ENCODE measurements at places on chromosomes 16 and 17.

DNA sequence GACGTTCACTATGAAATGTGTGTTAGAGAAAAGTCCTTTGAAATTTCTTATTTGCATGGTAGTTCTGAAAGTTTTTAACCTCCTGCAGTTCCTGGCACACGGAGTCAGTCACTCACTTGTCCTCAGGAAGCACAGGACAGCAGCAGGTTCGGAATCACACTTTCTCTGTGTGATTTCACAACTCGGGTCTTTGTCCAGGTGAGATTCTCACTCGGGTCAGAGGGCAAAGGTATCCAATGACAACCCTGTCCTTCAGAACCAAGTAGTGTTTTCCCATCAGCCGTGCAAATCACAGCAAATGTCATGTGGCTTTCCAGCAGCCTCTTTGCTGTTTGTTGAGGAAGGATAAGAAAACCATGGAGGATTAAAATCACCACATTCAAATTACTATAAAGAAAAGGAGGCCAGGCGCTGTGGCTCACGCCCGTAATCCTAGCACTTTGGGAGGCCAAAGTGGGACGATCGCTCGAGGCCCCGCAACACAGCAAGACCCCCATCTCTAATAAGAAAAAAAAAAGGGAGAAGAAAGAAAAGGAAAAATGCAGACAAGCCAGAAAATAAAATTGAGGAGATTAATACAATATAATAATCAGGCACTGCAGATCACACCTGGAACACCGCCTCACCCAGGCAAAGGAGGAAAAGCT is 22.0 kb downstream of the ADCY9 start:
- DNase-seq = no peak

DNA sequence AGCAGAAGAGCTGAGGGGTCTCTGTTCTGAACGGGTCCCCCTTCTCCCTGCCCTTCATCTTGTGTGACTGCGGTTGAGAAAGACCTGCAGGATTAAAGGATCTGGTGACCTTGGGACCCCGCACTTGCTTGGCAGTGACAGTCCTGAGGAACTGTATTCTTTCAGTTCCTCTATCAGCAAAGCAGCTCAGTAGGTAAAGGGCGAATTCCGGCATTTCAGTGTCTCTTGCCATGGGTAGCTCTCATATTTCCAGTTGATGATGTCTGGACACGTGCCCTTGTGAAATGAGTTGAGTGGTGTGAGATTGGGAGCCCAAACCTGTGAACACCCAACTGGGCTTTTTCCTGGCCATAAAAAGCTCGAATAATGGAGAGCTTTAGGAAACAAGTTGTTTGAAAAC is 135.7 kb downstream of the PRKCA start:
- no peak for DNase-seq

- no peak for DNase-seq
These were observed 65.9 kb downstream of the SPACA3 start for GRCh38 chr17:33057564-33057963.

- no peak for DNase-seq
These were observed 64.5 kb downstream of the WSCD1 start for GRCh38 chr17:6134721-6135120.

DNA sequence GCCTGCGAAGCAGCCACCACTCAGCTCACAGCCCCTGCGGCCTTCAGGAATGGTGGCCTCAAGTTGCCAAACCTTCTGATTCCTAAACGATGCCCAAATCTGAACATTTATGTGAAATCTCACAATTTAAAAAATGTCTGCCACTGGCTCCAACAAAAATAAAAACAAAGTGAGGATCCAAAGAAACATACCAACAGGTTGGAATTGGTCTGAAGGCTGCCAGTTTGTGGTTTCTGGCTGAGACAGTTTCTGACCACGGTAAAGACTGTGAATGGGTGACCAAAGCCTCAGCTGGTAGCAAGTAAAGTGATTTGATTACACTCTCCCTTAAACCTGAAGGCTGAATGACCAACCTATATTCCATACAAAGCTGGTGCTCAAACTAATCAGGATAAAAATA is 24.9 kb downstream of the LITAFD start:
- no peak for DNase-seq

GRCh38 chr17:81033535-81034167 is 1.3 kb upstream of the BAIAP2 start:
- no peak for DNase-seq

DNA sequence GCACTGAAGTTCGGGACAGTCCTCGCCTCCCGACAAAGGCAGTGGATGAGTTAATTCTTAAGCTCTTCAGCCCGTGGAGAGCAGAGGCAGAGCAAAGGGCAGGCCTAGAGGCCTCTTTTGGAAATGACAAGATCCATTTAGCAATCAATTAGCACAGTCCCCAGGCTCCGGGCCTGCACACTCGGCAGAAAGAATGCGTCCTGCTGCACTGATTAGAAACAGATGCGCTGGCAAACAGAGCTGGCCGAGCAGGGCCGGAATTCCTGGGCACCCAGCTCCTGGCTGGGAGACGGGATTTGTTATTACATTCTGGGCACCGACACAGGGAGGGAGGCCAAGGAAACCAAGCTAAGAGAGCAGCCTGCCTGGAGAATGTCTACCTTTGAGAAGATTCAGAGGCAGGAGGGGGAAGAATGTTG is 162.9 kb downstream of the COPRS start:
- DNase-seq = no peak
